ENCODE measurements at places on chromosomes 4 and X.

DNA sequence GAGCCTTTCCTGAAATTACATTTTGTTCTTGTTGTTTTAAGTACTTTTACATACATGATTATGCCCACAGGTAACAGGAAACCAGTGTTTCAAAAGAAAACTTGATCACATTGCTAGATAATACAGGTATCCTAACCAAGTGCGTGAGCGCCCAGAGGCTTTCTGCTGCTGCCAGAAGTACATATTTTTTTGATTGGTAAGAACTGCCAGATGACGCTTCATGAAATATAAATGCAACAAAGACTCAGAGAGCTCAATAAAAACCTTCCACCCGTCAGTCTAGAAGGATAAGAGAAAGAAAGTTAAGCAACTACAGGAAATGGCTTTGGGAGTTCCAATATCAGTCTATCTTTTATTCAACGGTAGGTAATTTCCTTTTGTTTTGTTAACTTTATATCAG, at the start of gene EPGN:
EPGN (plus strand) TSS at position 256 of the 400 bp plus-strand sequence; CDS start at position 320, 64 bp downstream.
- DNase-seq, result no peak

GRCh38 chrX:120365320-120365719, 3.4 kb downstream of the ATP1B4 start:
- DNase-seq, result peak; percentile 8

GRCh38 chrX:132744470-132744869, 214.0 kb downstream of the HS6ST2 start:
- no peak for DNase-seq

- DNase-seq, result no peak
Observed at GRCh38 chrX:38837389-38837788, 36.1 kb downstream of the MID1IP1 start.

GRCh38 chr4:144223661-144224060, 83.1 kb upstream of the GYPA start:
- DNase-seq, result no peak

DNA sequence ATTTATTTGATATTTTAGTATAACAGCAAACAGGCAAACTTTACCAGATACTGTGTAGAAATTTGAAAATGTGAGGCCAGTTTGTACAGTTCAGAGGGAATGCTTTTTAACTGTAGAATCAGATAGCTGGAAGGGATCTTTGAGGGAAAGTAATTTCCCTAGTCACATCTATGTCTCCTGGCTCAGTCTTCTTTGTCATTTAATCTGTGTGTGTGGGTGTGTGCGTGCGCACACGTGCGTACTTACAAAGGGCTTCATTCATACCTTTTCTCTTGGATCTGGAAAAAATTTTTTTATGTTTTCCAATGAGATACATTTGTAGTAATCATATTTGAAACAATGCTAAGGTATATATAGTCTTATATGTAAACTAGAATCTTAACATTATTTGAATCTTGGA, 44.6 kb downstream of the IL13RA1 start:
- no peak for DNase-seq

DNA sequence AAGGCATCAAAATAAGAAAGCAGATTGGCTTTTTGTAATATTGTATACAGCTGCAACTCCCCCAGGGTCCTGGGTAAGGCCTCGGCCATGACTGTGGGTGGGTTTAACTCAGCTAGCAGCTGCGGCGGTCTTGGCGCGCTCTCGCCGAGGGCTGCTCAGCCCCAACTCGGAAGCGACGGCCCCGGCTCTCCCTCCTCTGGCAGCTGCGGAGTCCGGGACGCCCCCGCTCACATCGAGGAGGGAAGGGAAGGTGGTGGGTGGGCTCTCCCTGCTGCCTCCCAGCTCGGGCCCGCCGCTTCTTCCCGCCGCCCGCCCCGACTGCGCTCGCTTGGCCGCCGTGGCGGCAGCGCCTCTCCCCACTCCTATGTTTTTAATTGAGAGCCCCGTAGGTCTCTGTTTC, 51.2 kb downstream of the GPR50 start:
- DNase-seq, result no peak

DNA sequence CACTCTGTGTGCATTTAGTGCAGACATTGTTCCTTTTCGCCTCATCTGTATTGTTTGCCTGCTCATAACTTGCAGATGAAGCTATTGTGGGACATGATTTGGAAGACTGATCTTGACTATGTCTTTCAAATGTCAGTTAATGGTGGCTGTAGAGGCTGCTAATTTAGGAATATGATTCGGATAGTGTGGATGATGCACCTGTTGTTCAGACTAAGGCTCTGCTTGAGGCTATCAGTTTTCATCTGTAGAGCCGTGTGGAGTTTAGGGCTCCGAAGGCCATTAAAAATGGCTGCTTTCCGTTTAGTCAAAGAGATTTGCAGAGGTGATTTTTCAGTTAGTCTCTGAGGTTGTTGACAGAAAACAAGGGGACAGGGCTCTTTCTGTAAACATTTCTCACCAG, 102.0 kb downstream of the GBA3 start:
- DNase-seq, result no peak

GRCh38 chr4:70654605-70655011, 11.7 kb downstream of the JCHAIN start:
- no peak for DNase-seq

- DNase-seq, result no peak
Observed at GRCh38 chrX:124931958-124932357, 387.7 kb upstream of the TEX13C start.

DNA sequence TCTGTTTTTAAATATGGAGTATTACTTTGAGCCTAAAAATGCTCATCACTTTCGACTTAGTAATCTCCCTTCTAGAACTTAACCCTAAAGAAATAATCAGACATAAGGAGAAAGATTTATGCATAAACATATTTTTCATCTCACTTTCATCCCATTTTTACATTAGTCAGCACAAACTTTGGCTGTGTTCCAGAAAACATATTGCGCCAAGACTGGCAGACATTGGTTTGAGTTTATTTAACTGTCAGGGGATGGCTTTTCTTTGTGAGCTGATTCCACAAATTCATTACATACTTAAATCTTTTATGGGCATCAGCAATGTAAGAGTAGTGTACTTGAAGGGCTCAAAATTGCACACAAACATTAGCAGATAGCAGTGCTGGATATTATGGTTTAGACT, 23.7 kb downstream of the MAOA start:
- DNase-seq, result no peak

GRCh38 chr4:65624651-65625050, 45.6 kb downstream of the EPHA5 start:
- no peak for DNase-seq

GRCh38 chrX:136065044-136065671, 79.9 kb downstream of the SLC9A6 start:
- DNase-seq, result peak; percentile 92

GRCh38 chr4:88187766-88188165, 29.3 kb upstream of the ABCG2 start:
- DNase-seq, result no peak

- no peak for DNase-seq
Observed at GRCh38 chr4:77002321-77003107, 53.0 kb downstream of the SEPTIN11 start.

- no peak for DNase-seq
Observed at GRCh38 chr4:124866301-124866700, 153.8 kb upstream of the ANKRD50 start.

DNA sequence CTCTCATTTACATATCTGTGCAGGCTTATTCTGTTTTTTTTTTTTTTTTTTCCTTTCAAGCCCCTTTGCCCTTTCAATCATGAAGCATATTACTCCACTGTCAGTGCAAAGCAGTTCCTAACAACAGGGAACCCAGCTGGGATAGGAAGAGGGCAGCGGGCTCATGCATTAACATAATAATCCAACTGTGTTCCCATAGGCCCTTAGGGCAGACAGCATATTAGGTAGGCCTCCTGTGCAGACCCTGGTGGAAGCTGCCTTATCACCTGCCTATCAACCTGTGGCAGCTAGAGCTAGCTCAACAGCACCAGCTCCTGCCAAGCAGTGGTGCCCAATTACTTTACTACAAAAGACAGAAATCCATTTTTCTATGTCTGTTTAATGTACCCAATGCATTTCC, 49.3 kb downstream of the SLC10A7 start:
- DNase-seq, result no peak

DNA sequence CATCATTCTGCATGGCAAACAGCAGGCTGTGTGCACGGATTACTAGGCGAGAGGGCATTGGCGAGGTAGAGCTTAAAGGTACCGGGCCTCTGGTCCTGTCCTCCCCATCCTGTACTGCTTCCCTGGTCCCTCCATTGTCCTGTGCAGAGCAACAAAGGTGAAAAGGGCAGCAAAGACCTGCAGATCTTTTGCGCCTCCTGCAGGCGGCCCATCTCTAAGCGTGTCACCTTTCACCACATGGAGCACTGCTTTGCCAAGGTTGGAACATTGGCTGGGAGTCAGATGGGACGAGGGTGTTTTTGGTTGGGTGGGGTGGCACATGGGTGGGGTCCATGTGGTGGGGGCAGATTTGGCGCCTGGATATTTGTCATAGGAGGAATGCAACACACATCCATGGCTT, 64.7 kb upstream of the UXT start:
- DNase-seq, result no peak

GRCh38 chrX:13090339-13091110, 46.1 kb upstream of the FAM9C start:
- no peak for DNase-seq

GRCh38 chrX:50723006-50723405, 91.0 kb downstream of the SHROOM4 start:
- no peak for DNase-seq

DNA sequence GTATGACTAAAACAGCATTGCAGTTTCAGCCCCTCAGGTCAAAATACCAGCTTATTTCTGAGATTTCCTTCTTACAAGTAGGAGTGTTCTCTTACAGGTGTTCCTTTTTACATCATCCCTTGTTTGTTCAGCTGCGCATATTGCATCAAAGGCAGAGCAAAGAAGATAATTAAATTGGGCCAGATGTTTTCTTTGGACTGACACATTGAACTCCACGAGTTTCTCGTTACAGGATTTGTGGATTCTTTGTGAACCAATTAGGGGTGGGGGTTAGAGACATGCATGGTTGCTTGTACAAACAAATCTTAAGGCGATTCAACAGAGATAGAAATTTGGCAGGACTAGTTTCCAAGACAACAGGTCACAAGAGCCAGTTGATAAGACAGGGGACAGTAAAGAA, 95.7 kb downstream of the SPANXN4 start:
- DNase-seq, result peak; percentile 58

GRCh38 chr4:137659431-137659830, 127.1 kb upstream of the PCDH18 start:
- DNase-seq, result no peak

- DNase-seq, result no peak
Observed at GRCh38 chr4:150235808-150236271, 157.6 kb downstream of the DCLK2 start.

All from NCI-H524 treated with DMSO at 0.1 percent for 48 hours (cell line).